ENCODE measurements at places on chromosomes 1 and 21.

GRCh38 chr1:35555601-35556477 is 1.4 kb downstream of the KIAA0319L start:
- peak; percentile 92 for DNase-seq

- no peak for DNase-seq
These were observed 9.9 kb downstream of the SH2D2A start for GRCh38 chr1:156806512-156807440.

DNA sequence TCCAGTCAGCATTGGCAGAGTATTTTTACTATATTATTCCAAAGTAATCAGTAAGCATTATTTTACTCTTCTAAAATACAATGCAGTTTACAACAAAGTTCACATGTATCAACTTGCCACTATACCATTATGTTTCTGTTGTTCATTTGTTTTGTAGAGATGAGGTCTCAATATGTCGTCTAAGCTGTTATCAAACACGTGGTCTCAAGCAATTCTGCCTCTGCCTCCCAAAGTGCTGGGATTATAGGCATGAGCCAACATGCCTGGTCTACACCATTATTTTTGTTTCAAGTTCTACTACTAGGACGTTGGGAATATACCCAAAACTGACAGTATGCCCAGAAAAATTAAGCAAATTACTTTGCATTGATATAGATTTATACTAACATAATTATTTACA is 19.8 kb downstream of the FAF1 start:
- peak; percentile 28 for DNase-seq

- no peak for DNase-seq
These were observed 20.9 kb downstream of the PDXK start for GRCh38 chr21:43739621-43740435.

- peak; percentile 68 for DNase-seq
These were observed 1.0 kb downstream of the DNAJB4 start for GRCh38 chr1:78005755-78006154.

DNA sequence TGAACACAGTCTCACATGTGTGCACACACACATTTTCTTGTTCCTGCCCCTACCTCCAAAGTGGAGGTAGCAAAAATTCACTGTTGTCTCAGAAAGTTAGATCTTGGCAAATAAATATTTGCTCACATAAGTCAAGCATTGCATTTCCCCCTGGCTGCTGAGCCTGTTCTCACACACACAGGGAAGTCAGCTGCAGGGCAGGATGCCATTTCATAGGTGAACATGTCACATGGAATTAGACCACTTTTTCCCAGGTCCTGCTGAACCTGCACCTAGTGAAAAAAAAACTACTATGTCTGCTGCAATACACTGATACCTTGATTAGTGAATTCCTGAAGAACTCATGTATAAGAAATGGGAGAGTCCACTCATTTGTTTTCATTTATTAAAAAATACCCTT is 5.3 kb upstream of the CD55 start:
- DNase-seq: no peak

DNA sequence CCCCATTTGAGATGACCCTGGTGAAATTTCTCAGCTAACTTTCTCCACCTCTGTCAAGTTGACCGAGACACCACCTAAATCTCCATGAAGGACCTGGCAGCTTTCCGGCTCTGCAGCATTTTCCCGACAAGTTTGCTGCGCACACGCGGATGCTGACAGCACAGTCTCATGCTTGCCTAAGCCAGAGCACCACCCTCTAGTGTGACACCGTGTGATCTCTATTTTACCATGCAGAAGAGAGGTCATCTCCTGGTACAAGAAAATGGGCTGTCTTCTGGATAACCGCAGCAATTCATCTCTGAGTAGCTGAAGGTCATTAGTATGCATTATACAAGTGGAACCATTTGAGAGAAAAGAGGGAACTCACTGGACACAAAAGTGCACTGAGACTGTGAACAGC is 38.9 kb upstream of the H6PD start:
- no peak for DNase-seq

GRCh38 chr1:10620776-10621175 is 146.0 kb downstream of the PEX14 start:
- no peak for DNase-seq

- DNase-seq: no peak
These were observed 160.1 kb upstream of the NFIA start for GRCh38 chr1:60922304-60922703.

DNA sequence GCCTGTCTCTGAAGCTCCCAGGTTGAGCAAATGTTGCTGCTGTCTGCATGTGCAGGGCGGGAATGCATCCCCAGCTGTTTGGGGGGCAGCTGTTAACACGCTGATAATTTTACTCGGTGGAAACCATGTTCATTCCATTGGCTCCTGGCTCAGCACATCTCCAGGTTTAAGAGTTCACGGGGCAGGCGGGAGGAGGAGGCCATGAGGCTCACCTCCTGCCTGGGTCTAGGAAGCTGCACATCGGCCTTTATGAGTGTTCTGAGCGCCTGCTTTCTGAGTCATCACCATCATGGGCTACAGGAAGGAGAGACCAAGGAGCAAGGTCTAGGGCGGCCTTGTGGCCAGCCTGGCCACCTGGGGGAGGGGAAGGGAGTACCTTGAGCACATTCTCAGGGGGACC is 29.7 kb downstream of the AJAP1 start:
- DNase-seq: no peak

GRCh38 chr1:6688757-6689156 is 12.9 kb downstream of the DNAJC11 start:
- DNase-seq: no peak

DNA sequence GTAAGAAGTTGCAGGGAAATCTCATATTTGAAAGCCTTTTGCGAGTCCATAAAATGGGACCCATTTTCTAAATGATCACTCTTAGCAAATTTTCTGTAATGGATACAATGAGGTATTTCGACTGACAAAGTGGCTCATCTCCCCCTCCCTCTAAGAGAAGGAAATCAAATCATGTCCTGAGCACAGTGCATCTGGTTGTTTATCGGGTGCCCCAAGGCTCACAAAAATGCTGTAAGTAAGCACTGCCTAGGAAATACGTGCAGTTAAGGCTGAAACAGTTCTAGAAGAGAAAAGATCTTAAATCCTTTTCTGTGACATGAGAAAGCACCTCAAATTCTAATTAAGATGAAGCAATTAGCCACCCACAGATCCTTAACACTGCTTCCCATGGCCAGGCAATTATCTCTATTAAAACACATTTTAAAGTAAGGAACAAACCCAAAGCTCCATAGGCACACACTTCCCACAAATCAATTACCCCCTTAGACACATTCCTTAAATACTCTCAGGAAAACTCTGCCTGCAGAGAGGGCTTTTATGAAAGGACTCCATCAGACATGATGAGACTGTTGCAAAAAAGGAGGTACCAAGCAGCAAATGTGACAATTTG is 216.3 kb downstream of the KCNH1 start:
- no peak for DNase-seq

DNA sequence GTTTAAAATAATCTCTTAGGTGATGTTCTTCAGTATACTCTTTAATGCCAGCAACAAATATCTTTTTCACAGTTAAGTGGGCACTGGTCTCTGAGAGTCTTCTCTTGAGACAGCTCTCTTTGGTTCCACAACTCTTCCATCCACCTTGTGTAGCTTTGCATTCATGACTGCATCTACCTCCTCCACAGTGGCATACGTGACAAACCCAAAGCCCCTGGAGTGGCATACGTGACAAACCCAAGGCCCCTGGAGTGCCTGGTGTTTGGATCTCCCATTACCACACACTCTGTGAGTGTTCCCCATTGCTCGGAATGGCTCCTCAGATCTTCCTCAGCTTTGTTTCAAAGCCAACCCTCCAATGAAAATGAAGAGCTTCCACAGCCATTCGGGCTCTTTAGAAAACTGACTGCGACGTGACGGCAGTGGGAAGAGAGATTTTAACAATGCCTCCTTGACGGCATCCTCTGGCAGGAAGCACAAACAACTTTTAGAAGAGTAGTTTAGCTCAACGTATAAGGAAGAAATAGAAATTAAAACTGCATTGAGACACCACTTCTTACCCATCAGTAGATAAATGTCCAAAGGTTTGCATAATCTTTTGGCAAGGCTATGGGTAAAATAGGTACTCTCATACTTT is 45.8 kb downstream of the SLC30A7 start:
- no peak for DNase-seq

DNA sequence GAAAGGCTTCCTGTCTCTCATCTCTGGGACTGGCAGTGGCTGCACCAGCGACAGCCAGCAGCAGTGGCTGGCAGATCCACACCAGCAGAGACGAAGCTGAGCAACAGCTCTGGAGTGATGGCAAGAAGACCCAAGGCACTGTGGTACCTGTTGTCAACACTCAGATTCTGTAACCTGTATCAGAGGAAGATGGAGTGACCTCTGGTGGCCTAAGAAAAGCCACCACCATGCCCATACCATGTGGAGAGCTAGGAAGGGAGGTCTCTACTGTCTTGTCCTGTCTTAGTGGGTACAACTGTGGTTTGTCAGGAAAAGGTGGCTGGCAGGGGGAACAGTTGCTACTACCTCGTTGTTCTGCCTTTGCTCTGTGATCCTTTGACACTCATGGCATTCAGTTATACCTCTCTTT is 22.5 kb upstream of the RHBDL2 start:
- no peak for DNase-seq

DNA sequence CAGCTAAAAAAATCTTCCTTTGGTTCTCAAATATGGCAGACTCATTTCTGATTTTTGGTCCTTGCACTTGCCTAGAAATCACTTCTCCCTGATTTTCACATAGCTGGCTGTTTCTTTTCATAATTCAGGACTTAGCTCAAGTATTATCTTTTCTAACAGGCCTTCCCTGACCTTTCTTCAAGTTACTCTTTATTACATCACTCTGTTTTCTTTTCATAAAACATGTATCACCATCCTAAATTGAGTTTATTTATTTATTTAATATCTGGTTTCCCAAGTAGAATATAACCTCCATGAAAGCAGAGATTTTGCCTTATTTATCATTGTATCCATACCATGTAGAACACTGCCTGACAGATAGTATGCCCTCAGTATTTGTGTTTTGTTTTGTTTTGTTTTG is 18.2 kb upstream of the GNG5 start:
- DNase-seq: no peak

- no peak for DNase-seq
These were observed 15.5 kb downstream of the NT5C1A start for GRCh38 chr1:39656391-39656790.

- no peak for DNase-seq
These were observed 25.5 kb upstream of the IL10 start for GRCh38 chr1:206797534-206798383.

DNA sequence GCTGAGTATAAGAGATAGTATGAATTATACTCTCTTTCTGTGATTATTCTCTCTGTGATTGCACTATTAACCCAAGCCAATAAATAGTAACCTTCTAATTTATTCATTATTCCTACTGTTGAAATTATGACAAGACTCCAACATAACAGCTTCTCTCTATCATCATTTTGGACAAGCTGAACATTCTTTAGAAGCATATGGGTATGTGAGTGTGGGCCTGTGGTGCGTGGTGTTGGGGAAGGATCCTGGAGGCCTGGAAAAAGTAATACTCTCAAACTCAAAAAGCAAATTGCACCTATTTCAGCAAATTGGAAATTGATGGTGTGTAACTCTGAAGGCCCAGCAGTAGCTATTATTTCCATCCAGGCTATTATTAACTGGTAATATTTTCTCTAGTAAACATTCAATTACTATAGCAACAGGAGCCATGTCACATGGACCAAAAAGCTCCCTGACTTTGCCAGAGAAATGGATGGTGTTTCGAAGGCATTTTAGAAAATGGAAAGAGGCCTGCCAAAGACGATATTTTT is 502.8 kb downstream of the LTN1 start:
- no peak for DNase-seq

- DNase-seq: no peak
These were observed 19.5 kb downstream of the A3GALT2 start for GRCh38 chr1:33301273-33301984.

GRCh38 chr1:55209247-55209646 is 5.9 kb downstream of the USP24 start:
- DNase-seq: no peak

- no peak for DNase-seq
These were observed 577.7 kb downstream of the MRPL39 start for GRCh38 chr21:25029580-25029979.

DNA sequence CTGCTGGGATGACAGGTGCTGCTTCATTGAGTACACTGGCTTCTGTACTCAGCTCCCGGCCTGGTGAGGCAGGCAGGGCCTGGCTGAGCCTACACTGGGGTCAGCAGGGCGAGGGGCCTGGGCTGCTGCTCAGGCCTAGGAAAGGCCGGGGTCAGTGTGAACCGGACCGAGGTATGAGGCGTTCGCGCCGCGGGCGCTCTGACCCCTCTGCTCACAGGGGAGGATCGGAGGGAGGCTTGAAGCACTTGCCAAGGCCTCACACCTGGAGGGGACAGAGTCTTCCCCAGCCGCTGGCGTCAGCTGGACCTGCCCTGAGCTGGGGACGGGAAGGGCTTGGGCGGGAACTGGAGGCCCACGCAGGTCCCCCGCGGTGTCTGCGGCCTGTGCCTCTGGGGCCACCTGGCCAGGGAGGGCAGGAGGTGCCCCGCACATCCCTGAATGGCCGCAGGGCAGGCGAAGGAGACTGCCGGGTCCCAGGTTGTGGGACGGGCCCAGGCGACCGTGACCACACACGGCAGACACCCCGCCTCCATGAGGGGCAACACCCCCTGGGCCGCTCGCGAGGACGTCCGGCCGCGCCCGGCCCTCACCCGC is 466 bp downstream of the PEX10 start:
- no peak for DNase-seq

- no peak for DNase-seq
These were observed 54.4 kb downstream of the TIAM1 start for GRCh38 chr21:31289702-31290101.

- no peak for DNase-seq
These were observed 165.8 kb downstream of the ST6GALNAC3 start for GRCh38 chr1:76240316-76240715.

DNA sequence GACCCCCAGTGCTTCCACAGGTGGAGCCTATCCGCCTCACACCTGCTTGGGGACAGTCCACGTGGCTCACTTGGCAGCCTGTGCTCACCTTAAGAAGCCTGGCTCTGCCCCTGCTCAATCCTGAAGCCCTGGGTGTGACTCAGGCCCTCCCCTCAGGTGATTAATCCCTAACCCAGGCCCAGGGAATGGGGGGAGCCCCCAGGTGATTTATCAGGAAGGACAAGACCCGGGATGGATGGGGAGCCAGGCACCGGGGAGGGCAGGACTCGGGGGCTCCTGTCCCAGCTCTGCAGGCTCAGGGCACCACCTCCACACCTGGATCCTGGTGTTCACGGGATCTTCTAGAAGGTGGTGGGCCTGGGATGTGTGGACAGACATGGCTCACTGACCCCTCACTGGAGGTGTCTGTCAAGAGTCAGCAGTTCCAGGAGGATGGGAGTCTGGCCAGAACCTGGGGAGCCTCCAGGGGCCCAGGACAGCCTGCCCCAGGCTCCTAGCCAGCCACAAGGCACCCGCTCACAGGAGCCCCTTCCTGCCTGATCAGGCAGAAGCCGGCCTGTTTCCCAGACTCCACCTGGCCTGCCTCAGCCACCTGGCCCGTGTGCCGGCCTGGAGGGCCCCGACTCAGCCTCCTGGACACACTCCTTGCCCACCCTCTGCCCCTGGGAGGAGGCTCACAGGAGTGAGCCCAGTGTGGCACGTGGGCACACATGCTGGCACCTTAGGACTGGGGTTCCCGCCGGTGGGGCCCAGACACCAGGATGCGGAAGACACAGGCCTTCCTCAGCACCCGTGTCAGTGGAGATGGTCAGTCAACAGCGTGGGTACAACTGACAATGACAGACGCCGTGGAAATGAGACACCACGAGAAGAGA is 38.6 kb upstream of the COL6A1 start:
- DNase-seq: no peak

- DNase-seq: no peak
These were observed 193.9 kb downstream of the FMN2 start for GRCh38 chr1:240285540-240285939.

GRCh38 chr1:187415065-187415464 is 586.3 kb downstream of the PLA2G4A start:
- DNase-seq: no peak

- DNase-seq: peak; percentile 51
These were observed 306.0 kb downstream of the ASTN1 start for GRCh38 chr1:176858433-176858916.
